ENCODE measurements at places on chromosomes 4 and X.

GRCh38 chr4:154569028-154569427 is 6.2 kb downstream of the FGB start:
- no peak for DNase-seq

DNA sequence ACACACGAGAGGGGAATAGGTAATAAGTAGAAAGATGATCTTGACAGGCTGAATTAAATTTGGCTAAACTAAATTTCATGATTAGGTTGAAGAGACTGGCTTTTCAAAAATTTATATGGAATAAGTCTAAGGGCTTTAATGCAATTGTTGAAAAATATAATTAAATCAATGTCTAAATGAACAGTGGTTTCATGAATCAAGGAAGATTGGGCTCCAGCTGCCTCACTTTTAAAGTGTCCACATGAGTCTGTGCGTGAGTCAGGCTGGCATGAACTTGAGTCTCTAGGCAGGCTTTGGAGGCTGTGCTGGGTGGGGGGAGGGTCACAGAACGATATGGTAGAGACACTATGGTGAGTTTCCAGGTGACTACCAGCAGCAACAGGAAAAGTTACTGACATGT is 111.9 kb downstream of the SORBS2 start:
- DNase-seq = no peak

DNA sequence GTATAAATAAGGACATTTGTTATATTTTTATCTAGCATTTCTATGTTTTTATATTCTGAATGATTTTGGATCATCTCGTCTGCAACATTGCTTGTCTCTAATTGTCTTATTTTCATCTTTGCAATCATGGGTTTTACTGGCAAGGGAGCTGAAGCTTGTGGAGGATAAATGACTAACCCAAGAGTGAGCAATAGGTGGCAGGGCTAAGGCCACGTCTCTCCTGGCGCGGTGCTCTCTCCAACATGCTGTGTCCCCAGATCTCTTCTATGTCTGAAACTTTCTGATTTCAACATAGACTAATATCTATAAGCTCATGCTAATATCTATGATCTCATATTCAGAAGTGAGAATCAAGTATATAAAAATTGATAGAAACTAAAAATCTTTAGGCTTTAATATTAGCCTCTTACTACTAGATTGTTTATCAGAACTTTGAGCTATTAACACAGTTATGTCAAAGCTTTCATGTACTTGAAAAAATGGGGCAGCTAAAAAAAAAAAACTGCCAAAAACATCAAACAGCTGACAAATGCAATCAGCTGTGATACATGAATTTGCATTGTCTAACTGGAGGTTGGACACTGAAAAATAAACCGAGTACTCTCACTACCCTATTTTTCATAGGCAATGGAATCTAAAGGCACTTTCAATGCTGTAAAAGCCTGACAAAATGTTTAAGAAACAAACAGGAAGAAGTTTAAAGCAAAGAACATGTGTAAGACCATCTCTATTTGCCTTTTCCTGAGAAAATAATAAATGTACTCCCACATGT is 169.2 kb downstream of the TMA16 start:
- DNase-seq = no peak

DNA sequence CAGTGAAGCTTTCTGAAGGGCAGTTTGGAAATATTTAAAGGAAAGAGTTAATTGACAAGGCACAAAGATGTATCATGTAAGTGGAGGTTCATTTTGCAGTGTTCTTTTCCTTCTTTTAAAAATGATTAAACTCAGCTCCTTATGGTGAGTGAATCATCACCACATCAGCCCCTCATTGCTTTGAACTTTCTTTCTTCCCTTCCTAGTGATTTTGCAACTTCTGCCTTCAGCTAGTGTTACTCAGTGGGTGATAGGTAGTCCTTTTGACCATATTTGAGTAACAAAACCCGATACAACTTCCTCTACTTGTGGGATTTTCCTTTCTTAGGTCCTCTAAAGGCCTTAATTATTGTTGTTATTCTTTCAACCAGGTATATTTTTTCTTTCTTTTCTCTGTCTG is 8.2 kb downstream of the ZCCHC4 start:
- DNase-seq = no peak

DNA sequence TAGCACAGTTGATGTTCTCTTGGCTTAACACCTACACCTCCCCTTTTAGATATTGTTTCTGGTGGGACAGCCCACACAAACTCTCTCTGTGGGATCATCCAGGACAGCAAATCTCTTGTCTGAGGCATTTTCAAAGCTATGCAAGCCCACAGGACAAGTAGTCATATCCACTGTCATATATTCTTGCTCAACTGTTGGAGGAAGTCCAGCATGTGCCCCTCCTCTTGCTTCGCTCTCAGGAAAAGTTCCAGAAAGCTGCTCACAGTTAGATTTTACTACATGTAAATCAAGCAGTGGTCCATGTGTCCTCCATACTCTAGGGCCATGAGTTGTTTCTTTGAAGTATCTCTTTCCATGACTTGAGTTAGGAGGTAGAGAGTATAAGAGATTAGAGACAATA is 260.7 kb downstream of the INPP4B start:
- no peak for DNase-seq

DNA sequence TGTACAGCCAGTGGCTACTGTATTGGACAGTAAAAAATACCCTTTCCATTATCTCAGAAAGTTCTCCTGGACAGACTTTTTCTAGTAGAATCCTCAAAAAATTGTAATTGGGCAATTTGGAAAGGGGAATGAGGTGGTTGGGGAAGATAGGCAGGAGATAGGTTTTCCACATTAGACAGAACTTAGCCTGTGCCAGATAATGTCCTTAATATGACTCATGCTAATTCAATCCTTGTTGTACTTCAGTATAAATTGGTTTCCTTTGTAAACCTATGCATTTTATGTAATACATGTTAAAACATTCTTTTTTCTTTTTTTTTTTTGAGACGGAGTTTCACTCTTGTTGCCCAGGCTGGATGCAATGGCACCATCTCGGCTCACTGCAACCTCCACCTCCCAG is 8.9 kb downstream of the EIF4E start:
- no peak for DNase-seq

DNA sequence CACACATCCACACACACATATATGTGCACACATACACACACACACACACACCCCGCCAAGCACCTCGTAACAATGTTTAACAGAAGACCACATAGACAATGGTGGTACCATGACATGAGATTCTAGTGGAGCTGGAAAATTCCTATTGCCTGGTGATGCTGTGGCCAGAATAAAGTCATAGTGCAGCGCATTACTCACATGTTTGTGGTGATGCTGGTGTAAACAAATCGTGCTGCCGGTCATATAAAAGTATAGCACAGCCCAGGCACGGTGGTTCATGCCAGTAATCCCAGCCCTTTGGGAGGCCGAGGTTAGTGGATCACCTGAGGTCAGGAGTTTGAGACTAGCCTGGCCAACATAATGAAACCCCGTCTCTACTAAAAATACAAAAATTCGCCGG is 275.2 kb downstream of the TRIML1 start:
- DNase-seq = no peak

- no peak for DNase-seq
Observed at GRCh38 chr4:147326591-147326990, 154.3 kb upstream of the EDNRA start.

- no peak for DNase-seq
Observed at GRCh38 chr4:97270051-97270450, 873.2 kb downstream of the STPG2 start.

GRCh38 chrX:49858341-49858740 is 20.9 kb upstream of the USP27X start:
- DNase-seq = no peak

GRCh38 chr4:170716868-170717267 is 627.1 kb upstream of the AADAT start:
- no peak for DNase-seq

DNA sequence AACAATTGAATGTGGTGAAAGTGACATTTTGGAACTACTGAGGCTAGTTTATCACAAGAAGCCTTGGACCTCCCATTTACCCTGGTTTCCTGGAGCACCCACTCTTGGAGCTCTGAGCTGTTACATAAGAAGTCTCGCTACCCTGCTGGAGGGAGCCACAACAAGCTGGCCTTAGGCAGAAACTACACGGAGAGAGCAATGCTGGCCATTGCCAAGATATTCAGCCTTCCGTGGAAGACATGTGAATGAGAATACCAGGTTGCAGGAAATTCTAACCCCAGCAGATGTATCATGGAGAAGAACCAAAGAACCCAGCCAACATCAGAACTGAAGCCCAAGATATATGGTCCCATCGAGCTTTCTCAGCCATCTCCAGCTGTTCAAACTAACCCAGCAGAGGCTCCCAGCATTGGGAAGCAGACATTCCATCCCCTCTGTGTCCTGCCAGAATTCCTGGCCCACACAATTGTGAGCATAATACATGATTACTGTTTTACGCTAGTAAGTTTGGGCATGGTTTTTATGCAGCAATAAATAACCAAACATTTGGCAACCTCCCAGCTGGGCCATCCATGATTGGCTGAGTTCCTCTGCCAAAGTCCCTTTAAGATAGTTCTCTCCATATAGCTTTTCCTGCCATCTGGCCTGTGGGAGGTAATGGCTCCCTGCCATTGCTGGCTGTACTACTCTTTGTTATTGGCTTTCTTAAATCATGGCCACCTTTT is 17.9 kb upstream of the PDE5A start:
- peak; percentile 40 for DNase-seq

DNA sequence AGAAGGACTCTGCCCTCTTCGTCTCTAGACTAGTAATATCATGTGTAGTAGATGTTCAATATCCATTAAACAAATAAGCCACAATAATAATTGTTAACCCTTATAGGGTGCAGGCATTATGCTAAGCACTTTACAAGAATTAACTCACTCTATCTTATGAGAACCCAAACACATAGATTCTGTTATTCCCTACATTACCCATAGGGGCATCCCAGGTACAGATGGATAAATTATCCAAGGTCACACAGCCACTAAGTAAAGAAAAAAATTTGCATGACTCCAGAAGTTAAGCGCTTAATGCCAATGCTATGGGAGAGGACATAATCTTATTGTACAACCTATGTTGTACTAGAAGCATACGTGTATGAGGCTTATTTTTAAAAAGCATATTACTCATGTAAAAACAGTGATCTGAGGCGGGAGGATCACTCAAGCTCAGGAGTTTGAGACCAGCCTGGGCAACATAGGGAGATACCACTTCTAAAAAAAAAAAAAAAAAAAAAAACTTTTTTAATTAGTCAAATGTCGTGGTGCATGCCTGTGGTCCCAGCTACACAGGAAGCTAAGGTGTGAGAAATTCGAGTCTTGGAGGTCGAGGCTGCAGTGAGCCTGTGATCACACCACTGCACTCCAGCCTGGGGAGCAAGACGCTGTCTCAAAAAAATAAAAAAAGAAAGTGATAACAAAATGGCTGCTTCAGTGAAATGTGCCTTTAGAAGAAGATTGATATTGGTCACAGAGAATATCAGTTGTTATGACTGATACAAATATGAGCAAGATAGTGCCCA is 13.6 kb downstream of the LDB2 start:
- no peak for DNase-seq

DNA sequence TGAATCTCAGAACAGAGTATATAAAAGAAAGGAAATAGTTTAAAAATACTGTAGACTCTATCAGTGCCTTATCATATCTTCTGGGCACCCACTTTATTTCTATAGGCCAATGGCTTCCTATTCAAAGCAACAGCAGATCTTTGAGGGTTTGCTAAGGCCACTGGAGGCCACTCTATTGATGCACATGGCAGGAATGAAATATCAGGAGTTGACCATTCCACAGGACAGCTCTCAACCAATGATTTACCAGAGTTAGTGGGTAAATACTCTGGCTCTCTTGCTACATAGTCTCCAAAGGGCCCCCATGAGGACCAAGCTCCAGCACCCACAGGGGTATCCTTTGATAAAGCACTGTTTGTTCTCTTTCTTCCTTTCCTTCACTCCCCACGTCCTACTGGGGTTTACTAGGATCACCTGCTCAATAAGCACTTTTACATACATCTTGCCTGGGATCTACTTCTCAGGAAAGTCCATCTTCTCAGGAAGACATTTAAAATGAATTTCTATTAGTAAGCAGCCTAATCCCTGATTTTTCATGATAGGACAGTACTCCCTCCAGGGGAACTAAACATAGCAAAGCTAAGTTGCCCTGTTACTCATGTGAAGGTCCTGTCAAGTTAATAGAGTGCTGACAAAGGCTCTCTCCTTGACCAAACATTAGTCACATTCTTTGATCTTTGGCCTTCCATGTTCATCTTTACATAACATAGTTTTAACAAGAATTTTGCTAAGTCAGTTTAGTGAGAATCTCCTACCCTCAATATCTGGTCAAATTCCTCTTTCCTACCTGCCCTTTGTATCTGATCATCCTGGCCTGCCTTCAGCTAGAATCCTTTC is 459.7 kb downstream of the GRXCR1 start:
- DNase-seq = no peak

- DNase-seq = no peak
Observed at GRCh38 chr4:76943790-76944189, 5.8 kb upstream of the SEPTIN11 start.

- no peak for DNase-seq
Observed at GRCh38 chr4:166335256-166335938, 462.4 kb downstream of the TLL1 start.

DNA sequence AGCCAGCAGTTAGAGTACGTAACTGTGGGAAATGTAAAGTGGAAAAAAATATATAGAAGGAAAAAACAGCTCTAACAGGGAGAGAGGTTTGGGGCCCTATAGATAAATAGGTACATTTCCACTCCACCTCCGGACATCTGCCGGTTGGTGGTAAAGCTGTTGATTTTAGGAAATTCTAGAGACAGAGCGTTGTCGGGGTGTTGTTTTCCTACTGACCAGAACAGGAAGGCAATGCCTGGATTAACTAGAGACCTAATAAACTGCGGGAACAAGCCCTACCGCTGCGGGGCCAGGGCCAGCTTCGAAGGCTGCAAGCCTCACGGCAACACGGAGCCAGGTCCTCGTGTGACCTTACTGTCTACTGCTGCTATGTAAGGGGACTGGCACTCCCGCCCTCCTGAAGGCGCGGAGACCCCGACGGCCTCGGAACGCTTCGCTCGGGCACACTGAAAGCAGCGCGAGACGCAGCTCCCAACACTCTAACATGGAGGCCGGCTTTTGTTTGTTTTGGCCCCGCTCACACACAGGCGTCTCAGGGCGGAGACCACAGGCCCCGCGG is 702 bp upstream of the CDKN2AIP start:
- DNase-seq = no peak

GRCh38 chr4:125838924-125839323 is 524.2 kb downstream of the FAT4 start:
- no peak for DNase-seq

- no peak for DNase-seq
Observed at GRCh38 chr4:91914176-91914804, 389.5 kb upstream of the GRID2 start.

Data from NCI-H2171 (cell line).